Hepatocyte (in vitro differentiated cells): ENCODE measurements at places on chromosomes 16 and 17.

DNA sequence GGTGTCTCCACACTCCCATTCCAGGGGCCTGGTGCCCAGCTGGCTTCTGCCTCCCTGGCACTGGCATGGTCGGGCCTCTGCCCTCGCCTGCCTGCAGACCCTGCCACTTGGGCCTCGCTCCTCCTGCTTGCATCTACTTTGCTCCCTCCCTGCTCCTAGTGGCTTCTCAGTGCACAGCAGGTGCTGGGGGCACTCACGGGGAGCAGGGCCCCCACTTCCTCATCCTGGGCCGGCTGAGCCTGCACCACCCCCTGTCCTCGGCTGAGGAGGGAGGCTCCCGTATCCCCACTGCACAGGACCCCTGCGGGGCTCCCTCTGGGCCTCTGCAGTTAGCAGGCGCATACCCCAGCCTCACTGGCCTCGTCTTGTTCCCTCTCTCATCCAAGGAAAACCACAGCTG lies 35.2 kb downstream of the CIBAR2 start:
- H3K4me1 ChIP-seq = peaks cover 9% of the 10 kb centered on the region
- H3K36me3 ChIP-seq = no peaks in the 10 kb centered on the region
- DNase-seq = no peak
- no peak overlapping the region for H3K27ac ChIP-seq
- H3K27me3 ChIP-seq = no peaks in the 10 kb centered on the region
- H3K4me3 ChIP-seq = no peak overlapping the region

DNA sequence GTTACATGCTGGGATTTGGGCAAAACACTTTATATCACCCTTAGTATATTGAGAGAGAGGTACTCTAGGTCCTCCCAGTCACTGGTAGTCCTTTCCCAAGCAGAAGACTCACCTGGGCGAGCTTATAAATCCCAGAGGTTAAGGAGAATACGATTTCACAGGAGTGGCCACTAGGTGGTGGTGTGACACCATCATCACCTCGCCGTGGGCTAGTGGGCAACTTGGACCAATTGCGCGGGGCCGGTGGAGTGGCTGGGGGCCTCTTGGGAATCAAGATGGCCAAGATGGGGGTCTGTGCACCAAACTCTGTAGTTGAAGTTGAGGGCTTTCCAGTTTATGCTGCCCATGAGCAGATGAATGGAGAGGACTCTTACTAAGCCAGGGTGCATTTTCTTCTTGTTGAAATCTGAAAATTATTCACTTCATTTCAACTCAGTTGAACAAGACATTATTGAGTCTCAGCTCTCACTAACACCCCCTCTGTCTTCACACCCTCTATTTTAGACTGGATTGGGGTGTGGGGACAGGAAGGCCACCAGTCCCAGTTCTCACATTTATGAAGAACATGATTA lies 38.2 kb upstream of the PIRT start:
- H3K27ac ChIP-seq = no peak overlapping the region
- DNase-seq = peak; percentile 69
- peaks cover 3% of the 10 kb centered on the region for H3K27me3 ChIP-seq
- no peaks in the 10 kb centered on the region for H3K36me3 ChIP-seq

DNA sequence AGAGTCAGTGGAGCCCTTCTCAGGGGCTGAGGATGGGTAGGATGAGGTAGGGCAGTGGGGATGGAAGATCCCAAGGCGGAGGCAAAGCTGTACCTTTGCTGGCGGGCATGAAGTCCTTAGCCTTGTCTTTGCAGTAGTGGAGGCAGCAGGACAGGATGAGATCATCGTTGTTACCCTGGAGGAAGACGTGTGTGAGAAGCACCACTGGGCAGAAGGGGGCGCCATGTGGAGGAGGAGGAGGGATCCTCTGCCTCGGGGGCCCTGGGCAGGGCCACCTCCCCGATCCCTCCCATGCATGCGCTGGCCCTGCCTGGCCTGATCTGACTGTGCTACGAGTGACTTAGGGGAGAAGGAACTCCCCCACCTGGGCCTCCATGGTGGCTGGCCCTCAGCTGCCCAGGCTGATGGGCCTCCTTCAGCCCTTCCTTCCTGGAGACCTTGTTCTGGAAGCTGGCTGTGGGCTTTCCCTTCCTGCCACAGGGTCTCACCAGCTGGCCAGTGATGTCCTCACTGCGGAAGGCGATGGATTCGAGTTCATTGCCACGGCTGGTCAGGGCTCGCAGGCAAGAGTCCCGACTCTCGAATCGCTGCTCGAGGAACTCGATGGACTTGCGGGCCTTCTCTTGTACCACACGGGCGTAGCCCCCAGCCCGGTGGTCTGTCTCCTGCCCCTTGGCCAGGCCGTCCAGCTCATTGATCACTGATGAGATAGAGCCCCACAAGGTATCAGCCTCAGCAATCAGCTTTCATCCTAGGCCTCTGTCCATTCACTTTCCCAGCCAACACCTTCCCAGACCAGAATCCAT lies 10.3 kb downstream of the HIC1 start:
- H3K27me3 ChIP-seq = peaks cover 7% of the 10 kb centered on the region
- no peak overlapping the region for H3K4me3 ChIP-seq
- no peak for DNase-seq
- H3K4me1 ChIP-seq = peaks cover 56% of the 10 kb centered on the region
- no peaks in the 10 kb centered on the region for H3K36me3 ChIP-seq

DNA sequence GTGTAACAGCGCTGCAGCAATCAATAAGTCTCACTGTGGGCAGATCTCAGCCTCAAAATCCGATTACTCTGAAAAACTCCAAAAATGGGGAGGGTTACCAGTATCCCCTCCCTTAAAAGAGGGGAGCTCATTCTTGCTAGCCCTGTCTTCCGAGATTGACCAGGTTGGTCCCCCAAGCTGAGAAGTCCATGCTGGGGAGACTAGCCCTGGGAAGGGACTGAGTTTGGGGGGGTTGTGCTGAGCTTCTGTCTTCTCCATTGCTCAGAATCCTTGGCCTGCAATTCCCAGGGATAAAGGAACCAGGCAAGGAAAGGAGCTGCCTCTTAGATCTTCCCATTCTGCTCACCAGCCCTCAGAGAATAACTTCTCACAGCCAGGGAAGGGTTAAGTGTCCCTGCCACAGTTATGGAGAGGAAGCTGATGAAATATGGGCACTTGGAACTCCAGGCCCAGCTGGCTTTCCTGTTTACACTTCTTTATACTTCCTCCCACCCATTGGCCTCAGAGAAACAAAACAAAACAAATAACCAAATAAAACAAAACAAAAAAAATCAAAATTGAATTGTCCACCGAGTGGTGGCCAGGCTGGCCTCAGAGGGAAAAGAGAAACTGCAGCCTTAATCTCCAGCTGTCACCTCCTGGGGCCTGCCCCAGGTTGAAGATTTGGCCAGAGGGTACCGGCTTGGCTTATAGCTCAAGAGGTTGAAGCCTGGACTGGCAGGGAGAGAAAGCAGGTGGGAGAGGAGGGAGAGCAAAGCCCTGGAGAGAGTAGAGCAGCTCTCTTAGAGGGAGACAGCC lies 2.6 kb downstream of the HOXB3 start:
- peaks cover 3% of the 10 kb centered on the region for H3K4me1 ChIP-seq
- H3K27ac ChIP-seq = peak overlapping the region; percentile 36
- no peak overlapping the region for H3K4me3 ChIP-seq
- no peaks in the 10 kb centered on the region for H3K36me3 ChIP-seq
- peaks cover 92% of the 10 kb centered on the region for H3K27me3 ChIP-seq

DNA sequence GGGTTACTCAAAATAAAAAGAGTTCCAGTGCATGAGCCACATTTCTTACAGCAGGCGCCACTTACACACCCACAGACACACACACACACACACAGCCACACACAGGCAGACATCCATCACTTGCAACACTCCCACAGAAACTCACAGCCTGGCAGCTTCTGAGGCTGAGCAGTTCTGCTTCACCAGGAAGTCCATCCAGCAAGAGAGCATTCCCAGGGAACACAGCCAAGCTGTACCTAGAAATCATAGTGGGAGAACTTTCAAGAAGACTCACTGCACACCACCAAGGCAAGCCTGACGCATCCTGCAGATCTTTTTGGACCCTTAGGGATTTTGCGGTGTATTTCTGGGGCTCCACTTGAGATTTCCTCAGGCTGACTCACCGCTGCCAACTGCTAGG lies 140.9 kb upstream of the WSB1 start:
- H3K27ac ChIP-seq = no peak overlapping the region
- H3K4me3 ChIP-seq = no peak overlapping the region
- no peaks in the 10 kb centered on the region for H3K36me3 ChIP-seq
- DNase-seq = no peak
- H3K4me1 ChIP-seq = no peaks in the 10 kb centered on the region

DNA sequence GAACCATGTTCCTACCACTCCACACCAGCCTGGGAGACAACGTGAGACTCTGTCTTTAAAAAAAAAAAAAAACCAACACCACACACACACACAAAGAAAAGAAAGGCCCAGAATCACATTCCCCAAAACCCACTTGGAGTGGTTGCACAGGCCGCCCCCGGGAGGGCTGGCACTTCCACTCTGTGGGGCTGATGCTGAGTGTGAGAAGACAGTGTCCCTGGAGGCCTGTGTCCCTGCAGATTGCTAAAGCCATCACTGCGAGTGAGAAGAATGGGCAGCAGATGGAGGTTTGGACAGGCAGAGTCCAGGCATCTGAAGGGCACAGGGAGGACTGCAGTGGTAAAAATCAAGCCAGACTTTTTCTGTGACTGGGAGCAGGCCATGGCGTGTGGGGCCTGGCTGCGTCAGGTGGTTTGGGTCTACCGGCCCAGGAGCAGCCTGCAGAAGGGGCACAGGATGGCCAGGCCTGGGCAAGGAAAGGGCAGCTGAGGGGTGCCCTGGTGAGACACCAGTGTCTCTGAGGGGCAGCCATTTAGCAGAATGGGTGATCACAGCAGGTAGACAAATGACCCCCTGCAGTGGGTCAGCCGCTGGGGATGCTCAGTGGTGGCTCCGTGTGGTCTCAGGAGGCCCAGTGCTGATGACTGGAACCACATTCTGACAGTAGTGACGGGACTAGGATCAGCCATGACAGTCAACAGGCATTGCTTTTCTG lies 13.1 kb downstream of the CTRB2 start:
- no peak for DNase-seq
- no peaks in the 10 kb centered on the region for H3K36me3 ChIP-seq
- H3K27me3 ChIP-seq = no peaks in the 10 kb centered on the region
- no peak overlapping the region for H3K4me3 ChIP-seq
- peaks cover 5% of the 10 kb centered on the region for H3K4me1 ChIP-seq

GRCh38 chr16:1762879-1763520 lies 8.3 kb downstream of the NME3 start:
- H3K36me3 ChIP-seq = no peaks in the 10 kb centered on the region
- H3K27me3 ChIP-seq = no peaks in the 10 kb centered on the region
- no peak overlapping the region for H3K27ac ChIP-seq
- DNase-seq = no peak
- H3K4me1 ChIP-seq = peaks cover 2% of the 10 kb centered on the region

GRCh38 chr17:35449371-35449931 lies 885 bp upstream of the SLFN13 start:
- H3K4me3 ChIP-seq = no peak overlapping the region
- no peaks in the 10 kb centered on the region for H3K36me3 ChIP-seq
- peaks cover 9% of the 10 kb centered on the region for H3K4me1 ChIP-seq
- H3K27me3 ChIP-seq = peaks cover 39% of the 10 kb centered on the region
- DNase-seq = peak; percentile 5

DNA sequence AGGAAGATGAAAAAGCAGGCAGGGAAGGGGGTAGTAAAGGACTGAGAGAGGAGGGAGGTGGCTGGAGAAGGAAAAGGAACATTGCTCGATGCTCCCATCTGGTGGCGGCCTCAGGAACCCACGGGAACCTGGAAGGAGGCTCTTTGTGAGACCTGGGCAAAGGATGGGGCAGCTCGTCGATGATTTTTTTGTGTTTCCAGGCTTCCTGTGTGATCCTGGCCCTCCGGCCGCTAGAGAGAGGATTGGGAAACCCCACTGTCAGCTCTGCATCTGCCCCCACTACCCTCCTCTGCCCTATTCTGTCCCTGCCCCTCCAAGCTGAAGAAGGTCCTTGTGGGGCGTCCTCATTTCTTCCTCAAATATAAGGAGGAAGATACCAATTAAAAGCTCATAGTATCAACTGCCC lies 6.6 kb downstream of the WFIKKN2 start:
- no peaks in the 10 kb centered on the region for H3K27me3 ChIP-seq
- peaks cover 6% of the 10 kb centered on the region for H3K4me1 ChIP-seq
- H3K27ac ChIP-seq = no peak overlapping the region
- H3K36me3 ChIP-seq = no peaks in the 10 kb centered on the region

- no peaks in the 10 kb centered on the region for H3K36me3 ChIP-seq
- no peak overlapping the region for H3K4me3 ChIP-seq
- peak overlapping the region; percentile 56 for H3K27ac ChIP-seq
These were observed 8.4 kb downstream of the KRT39 start for GRCh38 chr17:40958086-40958953.

GRCh38 chr16:7236824-7237410 lies 95.7 kb upstream of the RBFOX1 start:
- no peak for DNase-seq
- no peak overlapping the region for H3K27ac ChIP-seq
- no peak overlapping the region for H3K4me3 ChIP-seq
- H3K4me1 ChIP-seq = no peaks in the 10 kb centered on the region
- no peaks in the 10 kb centered on the region for H3K27me3 ChIP-seq

DNA sequence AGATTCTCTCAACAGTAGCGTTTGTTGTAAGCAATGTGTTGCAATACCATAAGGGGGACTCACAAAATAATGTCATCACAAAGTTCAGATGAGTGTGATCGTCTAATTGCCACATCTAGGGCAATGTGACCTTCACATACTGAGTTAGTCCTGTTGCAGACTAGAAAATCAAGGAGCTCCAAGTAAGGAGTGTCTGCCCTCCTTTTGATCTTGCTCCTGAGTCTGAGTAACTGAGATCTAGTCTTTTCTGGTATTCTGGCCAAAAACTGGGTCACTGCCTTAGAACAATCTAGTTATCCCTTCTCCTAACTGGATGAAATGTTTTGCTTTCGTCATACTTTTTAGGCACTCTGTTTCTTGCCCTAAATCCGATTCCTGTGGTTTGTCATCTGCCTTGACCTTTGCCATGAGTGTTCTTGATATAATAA lies 712.1 kb downstream of the CDH11 start:
- no peaks in the 10 kb centered on the region for H3K27me3 ChIP-seq
- no peak overlapping the region for H3K4me3 ChIP-seq
- no peak for DNase-seq
- H3K4me1 ChIP-seq = no peaks in the 10 kb centered on the region

DNA sequence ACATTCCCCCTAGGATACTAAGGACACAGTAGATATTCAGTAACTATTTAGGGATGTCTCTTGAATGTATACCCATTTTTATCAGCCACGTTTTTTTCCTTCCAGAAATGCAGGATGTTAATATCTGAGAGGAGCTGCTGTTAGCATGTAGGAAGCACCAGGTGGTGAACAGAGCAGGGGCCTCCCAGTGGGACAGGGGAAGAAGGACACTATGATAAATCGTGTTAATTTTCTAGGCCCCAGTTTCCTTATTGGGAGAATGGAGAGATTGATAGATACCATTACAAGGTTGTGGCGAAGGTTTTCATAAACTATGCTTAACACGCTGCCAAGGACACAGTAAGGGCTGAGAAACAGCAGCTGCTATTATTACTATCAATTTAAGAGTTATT lies 45.4 kb downstream of the PRSS54 start:
- H3K36me3 ChIP-seq = no peaks in the 10 kb centered on the region
- no peak overlapping the region for H3K27ac ChIP-seq
- H3K4me3 ChIP-seq = peak overlapping the region; percentile 68
- no peaks in the 10 kb centered on the region for H3K27me3 ChIP-seq
- no peak for DNase-seq

- no peak overlapping the region for H3K4me3 ChIP-seq
- peak; percentile 41 for DNase-seq
- no peaks in the 10 kb centered on the region for H3K4me1 ChIP-seq
- no peaks in the 10 kb centered on the region for H3K36me3 ChIP-seq
- no peak overlapping the region for H3K27ac ChIP-seq
These were observed 48.0 kb upstream of the CDYL2 start for GRCh38 chr16:80852261-80852872.

GRCh38 chr16:51461255-51461654 lies 310.2 kb upstream of the SALL1 start:
- H3K4me3 ChIP-seq = no peak overlapping the region
- no peaks in the 10 kb centered on the region for H3K4me1 ChIP-seq
- no peaks in the 10 kb centered on the region for H3K27me3 ChIP-seq
- DNase-seq = no peak
- H3K36me3 ChIP-seq = no peaks in the 10 kb centered on the region
